Stimulated activated CD4-positive, alpha-beta T cell treated with anti-CD3 and anti-CD28 coated beads, Interleukin-4, amount 100 ng/mL, for 4 hours (primary cell): ENCODE measurements at places on chromosomes 5 and 9.
A peak's percentile ranks its signal among the peaks of the same experiment; 100 is the strongest.

GRCh38 chr9:35035851-35036701, 36.3 kb downstream of the VCP start:
- DNase-seq: peak; percentile 27

- no peak for DNase-seq
These were observed 489.1 kb downstream of the CDH18 start for GRCh38 chr5:19498852-19499251.

DNA sequence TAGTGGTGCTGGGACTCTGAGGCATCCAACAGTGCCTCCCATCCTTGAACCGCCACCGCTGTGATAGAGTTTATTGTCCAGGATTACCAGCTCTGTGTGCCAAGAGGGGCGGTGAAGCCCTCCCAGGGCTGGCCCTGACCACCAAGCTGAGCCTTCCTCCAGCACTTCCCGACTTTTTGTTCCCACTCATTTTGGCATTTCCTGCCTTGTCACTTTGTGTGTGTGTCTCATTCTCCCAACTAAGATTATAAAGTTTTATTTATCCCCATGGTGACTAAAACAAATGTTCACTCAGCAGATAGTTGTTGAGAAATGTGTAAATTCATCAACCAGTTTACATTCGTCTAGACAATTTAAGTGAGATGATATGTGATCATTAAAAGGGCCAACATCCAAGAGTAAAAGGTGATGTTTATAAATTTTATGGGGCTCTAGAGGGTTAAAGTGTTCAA, 2.5 kb downstream of the F2R start:
- no peak for DNase-seq

GRCh38 chr5:79020861-79021561, 35.9 kb upstream of the ARSB start:
- peak; percentile 25 for DNase-seq

DNA sequence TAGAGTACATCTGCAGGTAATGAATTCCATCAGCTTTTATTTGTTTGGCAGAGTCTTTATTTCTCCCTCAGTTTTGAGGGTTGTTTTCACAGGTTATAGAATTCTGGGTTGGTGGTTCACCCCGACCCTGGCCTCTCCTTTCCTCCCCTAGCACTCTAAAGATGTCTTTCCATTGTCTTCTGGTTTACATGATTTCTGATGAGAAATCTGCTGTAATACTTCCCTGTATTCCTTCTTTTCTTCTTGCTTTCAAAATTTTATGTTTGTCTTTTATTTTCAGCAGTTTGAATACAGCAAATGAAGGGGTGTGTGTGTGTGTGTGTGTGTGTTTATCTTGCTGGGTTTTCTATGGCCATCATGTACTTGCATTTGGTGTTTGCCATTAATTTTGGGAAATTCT, 312.0 kb upstream of the RPS23 start:
- DNase-seq: no peak

GRCh38 chr9:3012842-3013241, 168.9 kb upstream of the PUM3 start:
- no peak for DNase-seq

DNA sequence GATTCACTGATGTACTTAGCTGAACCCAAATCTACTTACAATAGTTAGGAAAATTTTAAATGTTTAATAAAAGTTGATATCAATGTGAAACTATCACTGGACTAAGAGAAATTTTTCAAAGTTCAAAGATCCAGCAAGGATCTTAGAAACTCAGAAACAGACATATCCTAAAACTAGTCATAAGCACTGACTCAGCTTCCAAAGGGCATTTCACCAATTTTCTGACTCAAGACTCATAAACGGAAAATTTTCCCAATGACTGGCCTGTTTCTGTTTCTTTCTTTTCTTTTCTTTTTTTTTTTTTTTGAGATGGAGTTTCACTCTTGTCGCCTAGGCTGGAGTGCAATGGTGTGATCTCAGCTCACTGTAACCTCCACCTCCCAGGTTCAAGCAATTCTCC, 66.6 kb downstream of the CDC14B start:
- DNase-seq: no peak

DNA sequence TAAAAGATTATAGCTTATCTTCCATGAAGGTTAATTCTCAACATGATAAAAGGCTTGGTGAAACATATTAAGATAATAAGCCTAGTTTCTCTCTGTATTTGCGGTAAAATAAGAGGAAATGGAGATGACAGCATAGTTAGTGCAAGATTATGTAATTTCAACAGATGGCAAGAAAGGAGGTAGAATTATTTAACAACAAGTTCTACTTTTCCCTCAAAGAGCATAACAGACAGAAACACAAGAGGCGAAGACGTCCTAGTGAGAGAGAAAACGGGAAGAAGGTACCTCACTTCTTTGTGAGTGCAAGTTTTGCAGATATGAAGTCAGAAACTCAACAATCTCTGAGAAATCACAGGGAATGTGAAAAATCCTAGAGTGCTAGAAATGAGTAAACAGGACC, 144.8 kb upstream of the ADCY2 start:
- no peak for DNase-seq

DNA sequence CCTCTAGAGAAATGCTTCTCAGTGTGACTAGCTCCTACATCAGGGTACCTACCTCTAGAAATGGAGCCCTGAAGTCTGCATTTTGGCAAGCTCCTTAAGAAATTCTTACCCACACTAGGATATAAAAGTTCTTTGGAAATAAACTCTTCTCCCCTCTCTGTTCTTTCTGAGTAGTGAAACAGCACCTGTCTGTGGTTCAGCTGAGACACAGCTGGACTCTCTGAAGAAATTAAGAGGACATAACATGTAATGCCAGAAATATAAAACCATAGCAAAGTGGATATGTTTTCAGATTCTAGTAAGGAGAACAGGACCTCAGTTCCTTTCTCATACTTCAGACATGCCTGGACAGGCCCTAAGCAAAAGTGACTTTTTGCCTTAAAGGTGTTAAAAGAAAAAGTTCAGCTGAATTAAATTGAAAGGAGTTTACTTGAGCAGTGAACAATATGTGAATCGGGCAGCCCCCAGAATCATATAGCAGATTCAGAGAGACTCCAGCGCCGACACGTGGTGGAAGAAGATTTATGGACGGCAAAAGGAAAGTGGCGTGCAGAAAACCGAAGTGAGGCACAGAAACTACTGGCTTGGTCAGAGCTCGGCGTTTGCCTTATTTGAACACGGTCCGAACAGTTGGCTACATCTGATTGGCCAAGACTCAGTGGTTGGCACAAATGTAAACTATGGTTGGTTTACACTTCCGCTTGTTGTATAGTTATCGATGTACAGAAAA, 64.5 kb downstream of the PRKACG start:
- peak; percentile 12 for DNase-seq
